Ovary (tissue), 10 donors: ENCODE measurements at places on chromosomes 13 and 19. TPM values are rescaled to one million over a fixed set of nuclear protein-coding genes. Genes with fewer than 3 reads are reported as not detected.
A peak's percentile ranks its signal among the peaks of the same experiment; 100 is the strongest.

DNA sequence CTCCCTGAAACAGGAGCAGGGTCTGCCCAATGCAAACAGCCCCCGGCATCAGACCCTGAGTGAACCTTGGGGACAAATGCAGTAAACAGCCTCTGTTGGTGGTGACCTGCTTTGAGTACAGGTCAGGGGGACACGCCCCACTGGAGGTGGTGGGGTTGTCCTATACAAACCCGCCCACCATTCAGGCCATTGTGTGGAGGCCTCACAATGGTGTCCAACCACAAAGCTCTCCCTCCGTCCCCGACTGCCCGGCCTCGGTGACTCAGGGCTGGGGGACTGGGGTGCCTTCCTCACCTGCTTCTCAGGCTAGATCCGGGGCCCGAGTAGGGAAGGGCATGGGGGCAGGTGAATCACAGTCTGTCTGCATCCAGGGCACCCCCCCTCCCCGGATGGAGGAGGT, 1.5 kb downstream of the MUC16 start:
- H3K27ac ChIP-seq, result no peak overlapping the region
- no peaks in the 10 kb centered on the region for H3K4me1 ChIP-seq
- H3K36me3 ChIP-seq, result no peaks in the 10 kb centered on the region
- H3K27me3 ChIP-seq, result no peaks in the 10 kb centered on the region

DNA sequence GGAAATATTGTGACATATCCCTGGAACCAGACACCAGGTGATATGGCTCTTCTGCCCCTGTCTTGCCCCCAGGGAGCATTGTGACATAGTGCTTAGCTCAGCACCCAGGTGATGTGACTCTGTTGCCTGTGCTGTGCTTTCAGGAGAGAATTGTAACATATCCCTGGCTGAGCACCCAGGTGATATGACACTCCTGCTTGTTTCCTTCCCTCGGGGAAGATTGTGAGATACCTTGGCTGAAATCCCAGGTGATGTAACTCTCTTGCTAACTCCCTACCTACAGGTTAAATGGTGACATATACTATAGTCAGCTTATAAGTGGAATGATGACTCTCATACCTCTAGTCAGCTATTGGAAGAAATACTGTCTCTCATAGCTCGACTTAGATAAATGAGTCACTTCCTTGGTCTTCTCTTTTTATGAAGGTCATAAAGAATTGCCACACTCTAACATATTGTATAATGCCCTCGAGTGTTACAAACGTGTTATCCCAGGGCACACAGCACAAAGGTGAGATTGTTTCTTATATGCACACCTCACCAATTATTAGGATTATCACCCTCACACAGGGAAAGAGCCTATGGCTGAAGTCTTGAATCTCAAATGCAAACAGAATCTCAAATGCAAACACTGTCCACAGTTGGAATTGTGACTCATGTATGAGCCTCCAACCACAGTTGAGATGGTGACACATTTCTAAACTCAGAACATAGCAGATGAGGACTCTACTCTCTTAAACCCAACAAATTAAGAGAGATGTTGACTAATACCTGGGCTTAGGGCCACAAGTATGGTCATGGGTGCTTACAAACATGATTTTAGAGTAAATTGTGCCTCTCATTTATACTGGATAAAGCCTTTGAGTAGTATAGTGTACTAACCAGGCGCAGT, 32.7 kb upstream of the ZNF254 start:
- no peaks in the 10 kb centered on the region for H3K27me3 ChIP-seq
- no peaks in the 10 kb centered on the region for H3K36me3 ChIP-seq
- no peak for DNase-seq
- H3K4me3 ChIP-seq, result no peak overlapping the region

DNA sequence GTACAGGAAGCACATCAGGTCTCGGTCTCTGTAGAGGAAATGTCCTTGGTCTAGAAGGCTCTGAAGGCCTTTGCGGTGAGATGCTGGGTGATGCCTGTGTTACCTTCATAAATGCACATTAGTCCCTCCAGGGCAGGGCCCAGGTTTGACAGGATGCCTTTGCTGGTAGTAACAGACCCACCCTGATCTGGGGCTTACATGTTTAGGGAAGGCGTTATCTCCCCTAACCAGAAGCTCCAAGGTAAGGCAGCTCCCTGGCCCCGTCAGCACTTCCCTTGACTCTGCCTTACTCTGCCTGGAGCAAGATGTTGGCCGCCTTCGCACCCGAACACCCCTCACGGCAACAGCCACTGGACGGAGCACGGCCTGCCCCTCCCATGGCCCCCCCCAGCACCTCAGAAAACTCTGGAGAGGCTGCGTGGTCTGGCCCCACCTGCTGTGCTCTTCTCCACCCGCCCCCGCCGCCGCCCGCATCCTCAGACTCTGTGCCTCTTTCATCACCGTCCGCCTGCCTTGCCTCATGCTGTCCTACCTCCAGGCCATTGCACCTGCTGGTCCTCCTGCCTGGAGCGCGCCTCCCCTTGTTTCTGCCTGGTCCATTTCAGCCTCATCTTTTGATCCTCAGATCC, 9.1 kb downstream of the AP2A1 start:
- no peaks in the 10 kb centered on the region for H3K4me1 ChIP-seq
- no peaks in the 10 kb centered on the region for H3K36me3 ChIP-seq
- DNase-seq, result no peak
- H3K4me3 ChIP-seq, result no peak overlapping the region

DNA sequence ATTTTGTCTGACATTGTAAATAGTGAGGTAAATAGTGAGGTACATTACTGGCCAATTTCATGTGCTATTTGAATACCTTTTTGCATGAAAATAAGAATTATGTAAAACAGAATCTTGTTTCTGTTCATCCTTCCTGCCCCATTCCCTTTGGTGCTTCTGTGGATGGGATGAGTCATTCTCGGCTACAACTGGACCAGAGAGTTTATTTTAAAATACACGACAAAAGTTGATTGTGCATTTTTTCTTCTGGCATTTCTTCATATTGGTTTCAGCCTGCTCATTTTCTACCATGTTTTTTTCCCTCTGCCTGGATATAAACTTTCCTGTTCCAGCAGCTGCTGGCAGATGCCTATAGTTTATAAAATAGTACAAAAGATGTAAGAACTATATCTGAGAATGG, 107.5 kb downstream of the CYSLTR2 start:
- H3K4me1 ChIP-seq, result no peaks in the 10 kb centered on the region
- no peak overlapping the region for H3K27ac ChIP-seq
- H3K4me3 ChIP-seq, result no peak overlapping the region
- H3K27me3 ChIP-seq, result no peaks in the 10 kb centered on the region
- no peaks in the 10 kb centered on the region for H3K36me3 ChIP-seq

DNA sequence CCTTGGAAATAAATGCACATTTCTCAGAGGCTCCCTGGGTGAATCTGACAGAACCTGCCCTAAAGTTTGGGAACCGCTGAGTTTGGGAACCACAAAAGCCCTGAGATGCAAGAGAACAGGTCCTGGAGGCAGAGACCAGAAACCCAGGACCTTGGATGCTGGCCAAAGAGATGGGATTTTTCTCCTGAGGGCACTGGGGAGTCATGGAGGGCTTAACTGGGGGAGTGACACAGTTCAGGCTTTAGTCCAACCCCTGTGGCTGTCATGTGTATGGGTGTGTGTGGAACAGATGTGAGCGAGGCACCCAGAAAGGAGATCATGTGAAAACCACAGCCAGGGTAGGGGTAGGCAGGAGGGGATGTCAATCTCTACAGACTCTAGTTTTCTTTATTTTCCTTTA, 3.9 kb upstream of the NCCRP1 start:
- no peak overlapping the region for H3K27ac ChIP-seq
- DNase-seq, result no peak

DNA sequence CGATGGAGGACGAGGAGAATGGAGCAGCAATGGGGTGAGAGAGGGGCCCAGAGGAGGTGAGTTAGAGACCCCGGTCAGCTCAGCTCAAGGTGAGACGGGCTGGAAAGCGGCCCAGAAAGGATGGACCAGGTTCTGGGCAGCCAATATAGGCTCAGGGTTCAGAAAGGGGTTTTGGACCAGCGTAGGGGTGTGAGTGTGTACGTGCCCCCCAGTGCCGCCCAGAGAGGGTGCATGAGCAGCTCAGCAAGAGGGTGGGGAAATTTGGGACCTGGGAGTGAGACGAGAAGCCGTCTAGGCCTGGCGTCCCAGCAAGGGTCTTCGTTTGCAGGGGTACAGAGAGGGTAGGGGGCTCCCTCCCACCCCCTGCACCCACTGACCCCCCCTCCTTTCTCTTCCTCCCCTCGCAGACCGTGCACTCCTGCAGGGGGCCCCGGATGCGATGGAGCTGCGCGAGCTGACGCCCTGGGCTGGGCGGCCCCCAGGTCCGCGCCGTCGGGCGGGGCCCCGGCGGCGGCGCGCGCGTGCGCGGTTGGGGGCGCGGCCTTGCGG, 12.1 kb downstream of the FUT6 start:
- no peaks in the 10 kb centered on the region for H3K27me3 ChIP-seq
- no peak overlapping the region for H3K27ac ChIP-seq
- no peak for DNase-seq
- no peaks in the 10 kb centered on the region for H3K36me3 ChIP-seq
- H3K4me1 ChIP-seq, result peaks cover 3% of the 10 kb centered on the region
- H3K4me3 ChIP-seq, result peak overlapping the region; percentile 16

DNA sequence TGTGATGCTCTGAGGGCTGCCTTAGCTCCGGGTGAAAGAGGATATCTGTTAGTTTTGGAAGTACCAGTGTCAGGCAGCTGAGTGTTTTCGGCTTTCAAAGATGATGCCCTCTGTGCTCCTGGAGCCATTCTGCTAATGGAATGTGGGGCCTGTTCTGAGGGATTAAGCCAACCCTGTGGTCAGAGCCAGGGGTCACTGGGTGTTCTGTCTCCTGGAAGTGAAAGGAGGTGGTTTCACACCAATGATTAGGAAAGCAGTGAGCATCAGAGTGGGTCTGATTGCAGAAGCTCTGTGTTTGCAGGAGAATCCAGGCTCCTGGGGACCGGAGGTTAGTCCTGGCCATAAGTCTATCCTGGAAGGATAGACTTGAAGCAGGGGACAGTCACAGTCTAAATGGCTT, 94.6 kb downstream of the UQCRFS1 start:
- DNase-seq, result no peak
- no peak overlapping the region for H3K27ac ChIP-seq
- no peaks in the 10 kb centered on the region for H3K4me1 ChIP-seq
- no peaks in the 10 kb centered on the region for H3K27me3 ChIP-seq
- no peaks in the 10 kb centered on the region for H3K36me3 ChIP-seq
- H3K4me3 ChIP-seq, result no peak overlapping the region

DNA sequence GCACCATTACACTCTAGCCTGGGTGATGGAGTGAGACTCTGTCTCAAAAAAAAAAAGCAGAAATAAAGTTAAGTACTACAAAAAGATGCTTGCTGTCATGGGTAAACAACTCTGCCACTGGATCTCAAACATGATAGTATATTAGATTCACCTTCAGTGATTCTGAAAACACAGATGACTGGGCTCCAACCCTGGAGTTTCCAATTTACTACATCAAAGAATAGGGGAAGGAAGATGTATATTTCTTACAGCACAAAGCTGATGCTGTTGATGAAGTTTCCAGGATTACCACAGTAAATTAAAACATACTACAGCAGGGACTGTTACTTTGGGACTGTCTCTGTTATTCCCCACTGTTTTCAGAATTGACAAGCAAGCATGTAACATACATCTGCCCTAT, 5.2 kb downstream of the ZNF561 start:
- no peak overlapping the region for H3K4me3 ChIP-seq
- H3K27me3 ChIP-seq, result no peaks in the 10 kb centered on the region
- H3K4me1 ChIP-seq, result peaks cover 5% of the 10 kb centered on the region
- no peak for DNase-seq
- H3K36me3 ChIP-seq, result peaks cover 5% of the 10 kb centered on the region

DNA sequence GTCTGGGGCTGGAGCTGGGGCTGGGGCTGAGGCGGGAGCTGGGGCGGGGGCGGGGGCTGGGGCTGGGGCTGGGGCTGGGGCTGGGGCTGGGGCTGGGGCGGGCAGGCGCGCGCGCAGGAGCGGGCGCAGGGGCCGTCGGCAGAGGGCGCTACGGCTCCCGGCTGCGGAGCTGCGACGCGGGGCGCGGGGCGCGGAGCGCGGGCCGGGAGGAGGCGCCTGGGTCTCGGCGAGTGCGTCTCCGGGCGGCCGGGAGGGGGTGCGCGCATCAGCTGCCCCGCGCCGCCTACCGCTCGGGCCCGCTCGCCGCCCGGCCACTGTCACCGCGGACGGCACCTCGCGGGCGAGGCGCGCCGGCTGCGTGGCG, 422 bp upstream of the MTUS2 start:
- H3K36me3 ChIP-seq, result no peaks in the 10 kb centered on the region
- H3K27ac ChIP-seq, result no peak overlapping the region
- H3K4me1 ChIP-seq, result peaks cover 2% of the 10 kb centered on the region

- H3K27me3 ChIP-seq, result no peaks in the 10 kb centered on the region
- peaks cover 7% of the 10 kb centered on the region for H3K4me1 ChIP-seq
- DNase-seq, result no peak
- H3K36me3 ChIP-seq, result no peaks in the 10 kb centered on the region
These were observed 1.5 kb downstream of the PDS5B start for GRCh38 chr13:32587811-32588170.

DNA sequence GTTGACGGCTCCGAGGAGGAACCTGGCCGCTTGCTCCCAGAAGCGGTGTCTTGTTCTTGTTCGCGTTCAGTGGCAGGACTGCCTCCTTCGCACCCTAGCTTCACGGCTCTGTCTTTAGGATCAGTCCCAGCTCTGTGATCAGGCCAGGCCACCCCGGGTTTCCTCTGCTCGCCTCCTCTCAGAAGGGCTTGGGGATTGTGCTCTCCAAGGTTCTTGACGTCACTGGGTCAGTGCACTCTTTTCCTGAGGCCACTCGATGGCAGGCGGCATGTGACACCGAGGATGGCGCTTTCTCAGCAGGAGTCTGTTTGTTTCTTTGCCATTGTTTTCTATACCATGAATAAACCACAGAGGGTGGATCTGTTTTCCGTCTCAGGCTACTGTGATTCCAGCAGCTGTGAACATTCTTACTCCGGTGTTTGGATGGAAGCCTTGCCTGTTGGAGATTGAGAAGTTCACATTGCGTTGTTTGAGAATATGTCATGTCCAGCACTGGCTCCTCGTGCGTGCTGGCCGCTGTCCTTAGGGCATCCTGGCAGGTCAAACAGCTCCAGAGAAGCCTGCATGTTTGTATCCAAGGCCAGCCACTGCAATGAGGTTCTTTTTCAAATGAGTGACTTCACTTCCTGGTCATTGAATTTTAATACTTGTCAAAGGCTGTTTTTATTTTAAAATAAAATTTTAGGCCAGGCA, 44.5 kb downstream of the SLC7A9 start:
- H3K27ac ChIP-seq, result no peak overlapping the region
- no peaks in the 10 kb centered on the region for H3K4me1 ChIP-seq
- no peak for DNase-seq
- no peak overlapping the region for H3K4me3 ChIP-seq

Gene SNAPC2
- 16.0 TPM for total RNA-seq

Gene PABPC3
- 0.28 TPM for total RNA-seq

Gene SERPINE3
- total RNA-seq, result 0.18 TPM
